ENCODE measurements at places on chromosomes 11 and 22.

DNA sequence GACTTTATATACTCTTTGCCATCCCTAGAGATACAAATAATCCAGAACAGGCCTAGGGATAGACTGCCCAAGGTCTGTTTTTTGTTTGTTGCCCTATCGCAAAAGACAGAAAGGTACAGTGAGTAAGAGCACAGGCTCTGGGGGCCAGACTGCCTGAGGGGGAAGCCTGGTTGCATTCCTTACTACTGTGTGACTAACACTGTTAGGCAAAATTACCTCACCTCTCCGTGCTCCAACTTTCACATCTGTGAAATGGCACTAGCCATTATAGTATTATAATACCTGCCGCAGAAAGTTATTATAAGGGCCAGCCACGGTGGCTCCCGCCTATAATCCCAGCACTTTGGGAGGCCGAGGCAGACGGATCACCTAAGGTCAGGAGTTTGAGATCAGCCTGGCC lies 14.5 kb downstream of the SLC35F2 start:
- no peak for DNase-seq

DNA sequence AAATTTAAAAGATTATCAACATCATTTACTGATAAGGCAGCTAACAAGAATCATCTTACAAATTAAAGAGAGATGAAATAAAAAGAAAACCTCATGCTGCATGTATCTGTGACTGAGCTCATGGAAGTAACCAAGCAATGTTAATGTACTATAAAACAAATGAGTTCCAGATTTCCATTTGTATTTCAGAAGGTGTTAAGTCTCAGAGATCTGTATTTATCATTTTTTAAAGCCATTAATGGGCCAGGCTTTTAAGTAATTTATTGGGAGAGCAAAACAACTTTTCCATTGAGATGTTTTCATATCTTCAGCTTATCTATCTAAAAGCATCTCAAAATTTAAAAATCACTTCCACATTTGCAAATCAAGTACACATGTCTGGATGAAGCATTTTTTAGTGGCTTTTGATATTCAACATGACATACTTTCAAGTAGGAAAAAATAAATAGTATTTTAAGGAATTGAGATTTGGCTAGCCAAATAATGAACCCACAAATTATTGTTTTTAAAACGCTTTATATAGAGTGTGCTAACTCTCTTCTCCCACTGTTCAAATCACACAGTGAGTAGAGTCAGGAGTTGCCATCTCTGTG lies 17.9 kb upstream of the BBOX1 start:
- DNase-seq = no peak

DNA sequence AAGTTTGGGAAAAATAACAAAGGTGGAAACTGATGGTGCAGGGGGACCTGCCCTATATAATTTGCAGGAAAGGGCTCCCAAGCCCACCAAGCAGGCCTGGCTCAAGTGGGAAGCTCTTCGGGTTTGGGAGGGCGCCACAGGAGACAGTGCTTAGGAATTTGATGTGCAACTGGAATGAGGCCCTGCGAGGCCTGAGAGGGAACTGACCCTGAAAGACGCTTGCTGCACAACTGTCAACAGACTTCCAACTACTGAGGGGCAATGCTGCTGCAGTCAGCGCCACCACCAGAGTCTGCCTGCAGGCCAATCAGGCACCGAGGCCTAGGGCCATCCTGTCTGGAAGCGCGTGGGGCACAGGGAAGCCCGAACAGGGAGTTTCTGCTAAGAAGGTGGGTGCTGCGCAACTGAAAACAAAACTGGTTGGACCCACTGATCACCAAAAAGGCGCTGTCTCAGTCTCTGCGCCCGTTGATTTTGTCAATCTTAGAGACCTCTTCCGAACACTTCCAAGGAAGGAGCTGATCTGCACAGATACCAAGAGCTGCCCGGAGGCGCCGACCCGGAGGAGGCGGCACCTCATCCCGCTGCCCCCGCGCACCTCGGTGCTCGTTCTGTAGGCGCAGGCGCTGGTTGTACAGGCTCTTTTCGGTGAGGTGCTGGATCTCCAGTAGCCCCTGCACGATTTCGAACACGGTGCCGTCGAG lies 667 bp downstream of the DGCR6L start:
- no peak for DNase-seq

DNA sequence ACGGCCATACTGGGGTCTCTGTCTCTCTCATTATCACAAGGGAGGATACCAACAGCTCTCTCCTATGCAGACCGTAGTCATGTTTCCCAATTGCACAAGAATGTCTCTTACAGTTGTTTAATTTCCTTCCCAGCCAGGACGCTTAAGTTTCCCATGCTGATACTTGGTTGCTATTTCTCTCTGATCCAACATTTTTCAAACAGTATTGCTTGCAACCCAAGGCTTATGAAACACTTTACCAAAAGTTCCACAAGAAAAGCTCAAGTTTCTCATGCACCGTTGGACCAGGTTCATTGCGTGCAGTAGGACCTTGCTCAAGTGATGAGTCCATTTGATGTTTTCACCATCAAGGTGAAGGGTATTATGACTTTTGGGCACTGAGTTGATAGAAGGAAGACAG lies 46.6 kb downstream of the GGTLC2 start:
- DNase-seq = no peak

DNA sequence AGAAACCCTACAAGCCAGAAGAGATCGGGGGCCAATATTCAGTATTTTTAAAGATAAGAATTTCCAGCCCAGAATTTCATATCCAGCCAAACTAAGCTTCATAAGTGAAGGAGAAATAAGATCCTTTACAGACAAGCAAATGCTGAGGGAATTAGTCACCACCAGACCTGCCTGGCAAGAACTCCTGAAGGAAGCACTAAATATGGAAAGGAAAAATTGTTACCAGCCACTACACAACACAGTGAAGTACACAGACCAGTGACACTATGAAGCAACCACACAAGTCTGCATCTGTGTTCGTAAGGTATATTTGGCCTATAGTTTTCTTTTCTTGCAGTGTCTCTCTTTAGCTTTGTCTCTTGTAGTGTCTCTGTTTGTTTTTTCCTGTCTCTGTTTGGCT lies 29.0 kb downstream of the TMEM225 start:
- no peak for DNase-seq

- no peak for DNase-seq
Observed at GRCh38 chr11:115652496-115652895, 148.3 kb upstream of the CADM1 start.

DNA sequence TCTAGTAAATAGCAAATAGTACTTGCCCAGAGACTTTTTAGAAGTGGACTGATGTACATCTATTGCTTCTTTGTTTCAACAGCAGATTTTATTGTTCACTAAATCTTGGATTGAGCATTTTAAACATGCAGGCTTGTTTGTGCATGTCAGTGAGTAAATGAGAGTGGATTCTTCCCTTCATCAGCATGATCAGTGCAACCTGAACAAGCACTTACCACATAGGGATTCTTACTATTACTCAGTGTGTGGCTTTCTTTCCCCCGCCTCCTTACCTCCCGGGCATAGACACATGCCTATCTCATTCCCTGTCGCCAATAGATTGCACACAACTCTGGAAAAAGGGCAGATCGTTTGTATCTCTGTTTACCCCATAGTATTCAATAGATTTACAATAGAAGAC lies 197.5 kb downstream of the C11orf87 start:
- DNase-seq = no peak

DNA sequence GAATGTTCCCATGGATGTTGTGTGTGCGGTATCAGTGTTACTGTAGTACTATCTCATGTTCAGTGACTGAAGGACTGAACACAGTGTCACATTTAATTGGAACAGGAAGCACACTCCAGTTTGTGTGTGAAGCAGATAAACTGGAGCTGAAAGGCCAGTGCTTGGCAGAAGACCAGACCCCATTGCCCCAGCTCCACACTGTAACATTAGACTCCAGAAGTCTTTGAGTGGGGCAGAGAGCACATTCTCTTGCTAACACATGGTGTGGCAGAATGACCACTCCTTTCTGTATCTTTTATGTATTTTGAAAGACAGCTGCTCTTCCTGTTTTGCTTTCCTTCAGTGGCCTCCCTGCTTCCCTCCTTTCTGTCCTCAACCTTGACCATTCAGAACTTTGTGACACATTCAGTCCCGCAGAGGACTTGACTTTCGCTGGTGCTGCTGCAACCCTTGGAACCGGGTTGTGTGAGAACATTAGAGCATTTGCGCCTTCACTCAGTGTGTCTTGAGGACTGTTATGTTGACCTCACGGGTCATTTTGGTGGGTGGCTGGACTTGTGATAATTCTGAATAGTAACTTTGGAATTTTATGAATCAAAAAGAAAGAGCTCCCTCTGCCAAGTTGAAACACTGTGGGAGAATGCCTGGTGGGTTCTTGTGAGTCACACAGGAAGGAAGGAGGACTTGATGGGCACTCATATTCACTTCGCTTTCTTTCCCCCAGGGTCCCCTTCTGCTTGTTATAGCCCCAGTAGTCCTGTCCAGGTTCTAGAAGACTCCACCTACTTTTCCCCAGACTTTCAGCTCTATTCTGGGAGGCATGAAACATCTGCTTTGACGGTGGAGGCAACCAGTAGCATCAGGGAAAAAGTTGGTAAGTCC lies 26.4 kb downstream of the AMOTL1 start:
- DNase-seq = no peak

DNA sequence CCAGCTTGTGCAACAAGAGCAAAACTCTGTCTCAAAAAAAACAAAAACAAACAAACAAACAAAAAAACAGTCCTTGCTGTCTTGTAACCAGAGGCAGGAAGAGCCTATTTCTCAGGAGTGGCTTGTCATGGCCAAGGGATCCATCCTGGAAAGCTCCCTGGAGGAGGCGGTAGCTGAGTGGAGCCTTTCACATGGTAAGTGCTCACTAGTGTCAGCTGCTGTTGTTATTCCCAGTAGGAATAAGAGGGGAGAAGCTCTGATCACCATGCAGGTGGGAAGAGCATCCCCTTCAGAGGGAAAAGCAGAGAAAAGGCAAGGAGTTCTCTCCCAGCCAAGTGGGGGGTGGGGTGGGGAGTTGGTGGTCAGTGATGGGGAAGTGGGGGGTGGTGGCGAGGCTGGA lies 54.6 kb upstream of the WNT7B start:
- no peak for DNase-seq

- no peak for DNase-seq
Observed at GRCh38 chr11:75236062-75236461, 4.5 kb upstream of the TPBGL start.

DNA sequence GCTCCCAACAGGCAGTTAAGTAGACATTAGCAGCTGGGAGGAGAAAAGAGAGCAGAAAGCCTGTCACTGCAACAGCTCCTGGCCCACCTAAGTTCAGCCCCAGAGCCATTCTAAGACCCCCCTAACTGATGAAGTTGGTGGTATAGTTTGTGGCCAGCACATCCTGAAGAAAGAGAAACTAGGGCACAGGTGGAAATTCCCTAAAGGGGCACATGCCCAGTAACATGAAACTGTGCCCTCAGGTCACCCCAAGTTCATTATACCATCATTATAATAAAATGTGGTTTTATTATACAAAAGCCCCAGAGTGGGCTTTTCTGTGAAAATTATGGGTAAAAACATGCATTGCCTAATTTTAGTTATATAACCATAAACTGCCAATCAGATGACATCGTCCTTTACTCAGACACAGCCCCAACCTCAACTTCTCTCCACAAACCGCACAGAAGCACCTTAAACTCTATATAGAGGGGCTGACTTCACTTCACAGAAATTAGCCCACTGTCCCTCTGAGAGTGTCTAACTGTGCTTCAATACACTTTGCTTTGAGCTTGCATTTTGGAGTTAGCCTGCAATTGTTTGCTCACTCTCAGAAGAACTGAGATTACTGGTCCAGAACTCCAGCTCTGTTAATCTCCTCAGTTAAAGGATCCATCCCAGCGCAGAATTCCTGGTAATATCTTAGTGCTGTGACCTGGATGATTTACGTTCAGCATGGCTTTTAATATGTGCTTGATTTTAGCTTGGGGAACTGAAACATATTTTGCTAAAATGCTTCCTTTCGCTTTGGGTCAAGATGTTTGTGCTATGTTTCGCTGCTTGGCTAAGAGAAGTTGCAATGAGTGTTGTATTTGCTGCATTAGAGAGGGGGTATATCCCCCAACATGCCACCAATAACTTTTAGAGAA lies 1.8 kb upstream of the APOL3 start:
- no peak for DNase-seq

GRCh38 chr11:26583550-26583949 lies 11.5 kb upstream of the MUC15 start:
- DNase-seq = no peak

- no peak for DNase-seq
Observed at GRCh38 chr22:19639610-19640135, 74.6 kb upstream of the SEPTIN5 start.

DNA sequence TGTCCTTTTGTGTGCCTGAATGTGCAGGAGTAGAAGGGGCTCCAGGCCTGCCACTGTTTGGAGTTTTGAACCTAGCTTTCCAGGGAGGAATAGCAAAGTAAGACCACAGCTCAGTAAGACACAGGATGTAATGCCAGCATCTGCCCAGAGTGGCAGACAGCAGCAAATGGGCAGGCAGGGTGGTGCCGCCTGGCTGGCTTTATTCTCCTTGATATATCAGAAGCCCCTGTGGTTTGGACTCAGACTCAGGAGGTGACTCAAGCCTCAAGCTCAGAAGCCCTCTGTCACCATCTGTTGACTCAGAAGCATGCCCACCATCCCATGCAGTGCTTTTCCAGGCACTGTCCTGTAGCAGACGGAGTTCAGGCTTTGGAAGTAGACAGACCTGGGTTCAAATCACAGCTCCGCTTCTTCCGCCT lies 72.7 kb upstream of the TTC12 start:
- DNase-seq = no peak

GRCh38 chr11:15580056-15580774 lies 465.5 kb downstream of the INSC start:
- no peak for DNase-seq

DNA sequence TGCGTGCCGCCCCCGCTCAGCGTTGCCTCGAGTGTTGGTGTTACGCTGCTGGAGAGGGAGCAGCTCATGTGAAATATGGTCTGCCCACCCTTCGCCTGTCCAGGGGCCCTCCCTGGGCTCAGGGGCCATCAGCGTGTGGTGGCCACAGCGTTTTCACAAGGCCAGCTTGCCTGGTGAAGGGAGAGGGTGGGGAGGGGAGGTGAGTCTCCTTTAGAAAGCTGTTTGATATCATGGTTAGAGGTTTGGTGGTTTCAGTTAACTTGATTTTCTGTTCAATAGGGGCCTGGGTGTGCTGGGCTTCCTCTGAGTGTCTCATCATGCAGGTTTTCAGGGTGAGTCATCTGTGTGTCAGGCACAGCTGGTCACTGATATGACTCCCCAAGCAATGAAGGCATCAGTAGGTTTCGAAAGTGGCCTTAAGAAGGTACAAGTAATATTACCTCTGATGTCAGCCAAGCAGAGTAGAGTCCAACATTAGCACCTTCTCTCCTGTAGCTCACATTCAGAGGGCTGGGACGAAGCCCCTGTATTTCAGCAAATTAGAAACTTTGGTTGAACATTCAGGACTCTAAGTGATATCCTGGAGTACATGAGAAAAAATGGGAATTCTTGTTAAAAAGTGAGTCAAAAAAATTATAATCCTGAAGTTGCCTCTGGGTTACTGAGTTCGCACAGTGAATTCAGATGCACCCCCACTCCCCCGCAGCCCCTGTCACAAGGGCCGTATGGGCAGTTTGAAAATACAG lies 172.5 kb downstream of the TBC1D22A start:
- no peak for DNase-seq

All from stimulated activated CD8-positive, alpha-beta memory T cell treated with anti-CD3 and anti-CD28 coated beads, Interleukin-7, amount 100 ng/mL, for 1 hour (primary cell).